ENCODE measurements at places on chromosomes 13 and 19.

DNA sequence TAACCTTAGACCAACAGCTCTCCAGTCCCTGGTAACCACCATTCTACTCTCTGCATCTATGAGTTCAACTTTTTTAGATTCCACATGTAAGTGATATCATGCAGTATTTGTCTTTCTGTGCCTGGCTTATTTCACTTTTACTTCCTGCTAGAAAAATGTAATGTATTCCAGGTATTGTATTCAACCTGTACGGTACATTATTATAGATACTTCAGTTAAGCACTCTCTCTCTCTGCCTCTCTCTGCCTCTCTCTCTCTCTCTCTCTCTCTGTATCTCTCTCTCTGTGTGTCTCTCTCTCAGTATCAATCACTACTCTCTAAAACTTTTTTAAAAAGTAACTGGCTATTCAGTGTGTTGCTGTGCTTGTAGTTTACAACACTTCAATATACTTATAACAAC is 8.4 kb downstream of the DACH1 start:
- DNase-seq: no peak

DNA sequence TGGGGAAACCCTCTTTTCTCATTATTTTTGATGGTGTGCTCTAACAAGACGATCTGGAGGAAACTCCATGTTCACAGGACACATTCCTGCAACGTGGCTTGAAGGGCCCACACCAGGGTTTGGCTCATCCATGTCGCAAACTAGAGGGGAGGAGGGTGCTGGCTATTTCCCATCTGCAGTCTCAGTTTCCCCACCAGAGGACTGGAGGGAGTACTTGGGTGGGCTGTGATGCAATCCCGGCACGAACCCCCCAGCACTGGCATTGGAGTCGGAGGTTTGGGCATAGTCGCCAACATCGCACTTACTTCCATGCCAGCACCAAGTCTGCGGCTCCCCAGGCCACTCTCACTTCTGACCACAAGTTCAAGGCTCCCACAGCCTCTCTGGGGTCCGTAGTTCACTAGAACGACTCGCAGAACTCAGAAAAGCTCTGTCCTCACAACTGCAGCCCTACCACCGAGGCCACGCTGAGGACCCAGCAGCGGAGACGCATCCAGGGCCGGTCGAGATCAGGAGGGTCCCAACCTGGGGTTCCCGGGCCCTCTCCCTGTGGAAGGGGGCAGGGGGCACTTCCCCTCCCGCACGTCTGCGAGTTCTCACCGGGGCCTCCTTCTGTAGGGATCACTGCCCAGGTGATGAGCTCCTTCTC is 165.6 kb upstream of the SOX1 start:
- no peak for DNase-seq

DNA sequence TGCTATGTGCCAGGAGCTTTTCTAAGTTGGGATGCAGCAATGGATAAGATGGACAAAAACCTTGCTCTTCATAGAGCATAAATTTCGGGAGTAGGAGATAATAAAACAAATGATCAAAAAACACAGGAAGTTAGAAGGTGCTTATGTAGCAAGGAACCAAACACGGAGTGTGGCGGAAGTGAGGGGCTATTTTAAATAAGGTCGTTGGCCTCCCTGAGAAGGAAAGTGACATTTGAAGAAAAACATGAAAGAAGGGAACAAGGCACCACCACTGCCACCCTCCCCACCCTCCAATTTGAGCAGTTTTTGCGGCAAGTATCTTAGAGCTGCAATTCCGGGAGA is 3.2 kb upstream of the GSX1 start:
- DNase-seq: no peak

DNA sequence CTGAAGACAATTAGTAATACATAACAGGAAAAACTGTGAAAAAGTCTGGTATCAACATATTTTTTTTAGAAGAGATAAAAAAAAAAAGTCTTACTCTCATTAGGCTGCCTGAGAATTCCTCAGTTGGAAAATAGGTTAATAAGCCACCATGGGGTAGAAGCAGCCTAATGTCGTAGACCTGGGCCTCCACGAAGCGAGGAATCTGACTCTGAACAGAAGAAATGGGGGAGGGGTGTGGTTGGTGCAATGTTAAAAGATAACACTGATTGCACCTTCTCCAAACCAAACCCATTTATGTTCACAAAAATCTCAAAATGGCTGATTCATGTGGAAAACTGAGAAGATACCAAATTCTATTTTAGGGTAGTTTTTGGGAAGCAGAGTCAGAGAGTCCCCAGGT is 62.4 kb downstream of the MPHOSPH8 start:
- no peak for DNase-seq

DNA sequence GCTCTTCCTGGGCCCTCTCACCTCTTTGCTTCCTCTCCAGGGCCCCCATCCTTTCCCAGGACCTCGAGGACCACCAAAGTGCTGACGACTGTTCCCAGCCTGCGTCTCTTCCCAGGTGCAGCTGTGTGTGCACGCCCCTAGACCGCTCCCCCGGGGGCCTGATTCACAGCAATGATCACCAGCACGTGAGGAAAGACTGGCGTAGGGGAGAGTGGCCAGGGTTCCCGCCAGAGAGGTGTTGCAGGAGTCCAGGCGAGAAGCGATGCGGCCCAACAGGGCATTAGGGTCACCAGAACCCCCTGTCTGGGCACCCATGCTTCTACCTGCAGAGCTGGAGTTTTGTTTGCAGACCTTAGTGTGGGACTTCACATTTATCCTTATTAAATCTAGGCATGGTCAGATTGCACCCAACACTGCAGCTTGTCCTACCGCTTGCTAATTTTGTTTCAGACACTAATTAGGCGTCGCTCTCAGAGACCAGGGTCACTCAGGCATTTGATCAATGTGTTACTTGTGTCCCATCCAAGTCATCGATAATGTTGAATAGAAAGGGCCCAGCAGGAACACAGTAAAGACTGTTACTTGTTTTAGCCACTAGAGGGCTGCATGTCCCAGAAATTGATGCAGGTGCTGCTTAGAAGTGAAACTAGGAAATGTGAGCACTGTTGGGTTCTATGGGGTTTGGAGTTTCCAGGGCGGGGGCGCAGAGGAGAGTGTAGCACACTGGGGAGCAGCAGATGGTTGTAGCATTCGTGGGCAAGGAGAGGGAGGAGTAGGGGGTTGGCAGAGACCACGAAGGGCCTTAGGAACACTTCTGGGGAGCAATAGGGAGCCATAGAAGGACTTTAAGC is 53.2 kb downstream of the CDADC1 start:
- DNase-seq: peak; percentile 84

DNA sequence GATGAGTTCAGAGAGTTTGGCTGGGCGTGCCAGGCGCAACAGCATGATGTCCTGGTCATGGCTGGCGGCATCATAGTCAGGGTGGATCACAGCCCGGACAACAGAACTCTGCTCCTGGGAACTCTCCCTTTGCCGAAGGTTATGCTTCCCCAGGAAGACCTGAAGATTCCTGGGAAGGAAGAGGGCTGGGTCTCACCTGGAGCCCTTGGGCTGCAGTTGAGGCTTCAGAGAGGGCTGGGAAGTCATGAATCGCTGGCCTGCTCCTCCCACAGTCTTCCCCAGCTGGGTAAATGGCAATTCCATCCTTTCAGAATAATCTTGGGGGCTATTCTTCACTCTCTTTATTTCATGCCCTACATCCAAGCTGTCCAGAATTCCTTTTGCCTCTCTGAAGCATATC is 6.0 kb downstream of the KLK6 start:
- no peak for DNase-seq

DNA sequence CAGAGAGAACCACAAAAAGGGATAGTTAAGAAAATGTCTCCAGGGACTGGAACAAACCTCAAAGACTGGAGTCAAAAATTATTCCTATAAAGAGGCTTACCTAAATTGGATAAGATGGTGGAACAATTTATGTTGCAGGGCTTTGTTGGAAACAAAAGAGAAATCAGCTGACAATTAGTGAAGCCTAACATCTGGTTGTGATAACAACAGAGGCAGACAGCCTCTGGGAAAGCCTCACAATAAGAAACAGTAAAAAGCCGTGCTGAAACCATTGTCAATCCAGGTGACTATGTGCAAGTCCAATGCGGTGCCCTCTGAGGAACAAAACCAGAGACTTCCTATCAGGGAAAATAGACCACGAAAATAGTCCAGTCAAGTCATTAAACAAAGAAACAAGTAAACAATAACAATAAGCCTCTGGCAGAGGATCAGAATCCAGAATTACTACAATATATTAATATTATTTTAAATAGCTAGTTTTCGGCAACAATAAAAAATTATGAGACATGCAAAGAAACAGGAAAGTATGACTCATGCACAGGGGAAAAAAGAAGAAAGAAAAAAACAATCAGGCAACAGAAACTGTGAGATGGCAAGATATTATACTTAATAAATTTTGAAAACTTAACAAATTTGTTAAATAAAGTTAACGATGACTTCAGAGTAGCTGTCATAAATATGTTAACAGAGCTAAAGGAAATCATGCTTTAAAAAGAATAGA is 99.7 kb upstream of the RXFP2 start:
- peak; percentile 14 for DNase-seq

DNA sequence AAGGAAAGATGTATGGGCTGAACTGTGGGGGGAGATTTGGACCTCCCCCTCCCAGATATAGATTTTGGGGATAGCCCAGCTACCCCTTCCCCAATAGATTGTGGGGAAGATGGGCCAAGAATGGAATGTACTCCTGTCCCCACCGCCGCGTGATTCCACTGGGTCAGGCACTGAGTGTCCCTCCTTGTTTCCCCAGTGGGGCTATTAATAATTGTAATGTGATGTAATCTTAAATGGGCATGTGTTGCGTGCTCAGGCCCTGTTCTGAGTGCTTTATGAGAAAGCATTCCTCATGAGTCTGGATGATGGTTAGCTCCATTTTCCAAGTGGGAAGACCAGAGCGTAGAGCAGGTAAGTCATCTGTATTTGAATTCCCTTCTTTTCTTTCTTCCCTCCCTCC is 1.4 kb downstream of the PSMD8 start:
- DNase-seq: peak; percentile 68

GRCh38 chr19:55670280-55671053 is 4.6 kb upstream of the EPN1 start:
- DNase-seq: no peak

DNA sequence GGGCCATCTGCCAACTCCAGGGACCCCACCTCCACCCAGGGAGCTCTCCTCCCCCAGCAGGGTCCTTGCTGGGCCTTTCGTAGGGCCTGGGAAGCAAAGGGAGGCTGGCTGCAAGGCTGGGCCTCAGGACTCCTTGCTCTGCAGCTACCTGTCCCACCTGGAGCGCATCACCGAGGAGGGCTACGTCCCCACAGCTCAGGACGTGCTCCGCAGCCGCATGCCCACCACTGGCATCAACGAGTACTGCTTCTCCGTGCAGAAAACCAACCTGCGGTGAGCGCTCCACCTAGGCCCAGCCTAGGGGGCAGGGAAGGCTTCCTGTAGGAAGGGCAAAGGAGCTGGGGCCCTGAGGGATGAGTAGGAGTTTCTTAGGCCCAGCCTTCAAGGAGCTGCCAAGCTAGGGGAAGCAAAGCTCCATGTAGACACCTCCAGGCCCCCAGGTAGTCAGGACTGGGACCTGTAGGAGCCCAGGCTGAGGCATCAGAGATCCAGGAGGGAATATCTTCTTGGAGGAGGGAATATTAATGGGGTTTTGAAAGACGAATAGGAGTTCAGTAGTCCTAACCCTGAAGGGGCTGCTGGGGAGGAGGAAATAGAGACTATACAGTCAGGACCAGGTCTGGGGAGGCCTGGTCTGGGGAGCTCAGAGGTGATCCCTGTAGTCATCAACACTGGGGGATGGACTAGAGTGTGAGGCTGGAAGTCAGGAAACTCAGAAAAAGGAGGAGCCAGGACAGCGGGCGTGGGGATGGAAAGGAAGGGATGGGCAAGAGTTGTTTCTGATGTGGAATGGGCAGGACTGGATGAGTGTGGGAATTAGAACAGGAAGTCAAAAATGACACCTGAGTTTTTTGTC is 16.0 kb downstream of the GNA15 start:
- no peak for DNase-seq

- peak; percentile 79 for DNase-seq
Observed at GRCh38 chr19:34475026-34475974, 6.3 kb upstream of the WTIP start.

DNA sequence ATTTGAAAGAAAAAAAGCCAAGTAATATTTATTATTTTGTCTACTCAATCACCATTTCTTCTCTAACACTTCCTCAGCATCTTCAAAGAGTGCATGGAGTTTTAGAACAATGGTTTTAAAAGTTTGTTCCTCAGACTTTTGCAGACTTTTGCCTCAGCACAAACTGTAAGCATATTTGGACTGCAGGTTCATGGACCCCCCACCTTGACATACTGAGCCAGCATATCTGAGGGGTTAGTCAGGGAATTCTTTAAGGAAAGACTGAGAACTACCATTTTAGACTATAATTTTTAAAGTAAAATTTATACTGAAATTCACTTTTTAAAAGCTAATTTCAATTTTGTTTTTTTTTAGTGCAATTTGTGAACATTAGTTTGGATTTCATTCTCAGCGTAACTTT is 1676.8 kb upstream of the PCDH20 start:
- DNase-seq: no peak

DNA sequence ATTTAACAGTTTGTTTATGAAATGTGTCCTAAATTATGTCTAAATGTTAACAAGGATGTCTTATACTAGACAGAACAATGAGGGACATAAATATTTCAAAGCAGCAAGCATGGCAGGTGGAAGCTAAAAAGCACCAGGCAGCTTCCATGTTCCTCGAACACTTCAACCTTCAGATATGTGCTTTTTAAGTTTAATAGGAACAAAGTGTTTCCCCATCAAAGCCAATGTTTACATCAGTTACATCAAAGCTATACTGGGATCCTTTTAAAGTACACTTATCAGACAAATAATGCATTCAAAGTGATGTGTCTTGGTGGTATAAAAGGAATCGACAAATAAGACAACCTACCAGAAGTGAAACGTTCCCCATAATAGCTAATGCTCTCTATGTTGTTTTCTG is 2841.1 kb upstream of the PCDH20 start:
- no peak for DNase-seq

- DNase-seq: no peak
Observed at GRCh38 chr13:113550453-113550852, 34.1 kb upstream of the TFDP1 start.

DNA sequence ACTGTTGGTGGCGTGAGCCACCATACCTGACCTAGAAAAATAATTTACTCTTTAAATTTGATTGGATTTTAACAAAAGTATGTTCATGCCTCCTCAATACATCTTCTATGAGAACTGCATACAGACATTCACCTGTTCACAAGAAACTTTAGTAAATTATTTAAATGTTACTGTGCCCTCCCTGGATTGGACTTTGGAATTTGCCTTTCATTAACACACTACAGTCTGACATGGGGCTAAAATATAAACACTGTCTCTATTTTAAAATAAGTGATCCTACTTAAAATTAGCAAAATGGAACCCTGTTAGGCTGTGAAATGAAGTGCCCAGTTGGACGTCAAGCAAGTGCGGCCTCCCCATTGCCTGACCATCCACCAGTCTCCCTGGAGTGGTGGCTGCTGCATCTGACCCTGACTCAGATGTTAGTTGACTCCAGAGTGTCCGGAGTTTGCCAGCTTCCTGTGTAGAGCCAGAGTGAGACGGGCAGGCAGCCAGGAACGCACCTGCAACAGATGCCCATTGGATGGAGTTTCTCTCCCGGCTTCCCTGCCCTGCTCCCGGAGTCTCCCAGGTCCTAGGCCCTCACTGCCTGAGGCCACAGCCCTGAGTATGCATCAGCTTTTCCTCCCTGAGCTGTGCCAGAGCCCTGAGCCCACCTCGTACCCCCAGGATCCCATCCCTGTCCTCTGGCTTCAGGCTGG is 45.9 kb upstream of the ATP11A start:
- no peak for DNase-seq

Measured in GM03348 (cell line).